ENCODE measurements at places on chromosomes 4 and X. TPM values are rescaled to one million over a fixed set of nuclear protein-coding genes. Genes with fewer than 3 reads are reported as not detected.
A peak's percentile ranks its signal among the peaks of the same experiment; 100 is the strongest.

Gene CD38
- total RNA-seq, result 2.9 TPM

- no peak overlapping the region for H3K4me3 ChIP-seq
- no peak overlapping the region for H3K27ac ChIP-seq
- no peak for DNase-seq
- no peaks in the 10 kb centered on the region for H3K4me1 ChIP-seq
- no peaks in the 10 kb centered on the region for H3K36me3 ChIP-seq
Measured at GRCh38 chr4:150164055-150164454, 85.8 kb downstream of the DCLK2 start.

Gene MAGEB10
- total RNA-seq, result not detected

DNA sequence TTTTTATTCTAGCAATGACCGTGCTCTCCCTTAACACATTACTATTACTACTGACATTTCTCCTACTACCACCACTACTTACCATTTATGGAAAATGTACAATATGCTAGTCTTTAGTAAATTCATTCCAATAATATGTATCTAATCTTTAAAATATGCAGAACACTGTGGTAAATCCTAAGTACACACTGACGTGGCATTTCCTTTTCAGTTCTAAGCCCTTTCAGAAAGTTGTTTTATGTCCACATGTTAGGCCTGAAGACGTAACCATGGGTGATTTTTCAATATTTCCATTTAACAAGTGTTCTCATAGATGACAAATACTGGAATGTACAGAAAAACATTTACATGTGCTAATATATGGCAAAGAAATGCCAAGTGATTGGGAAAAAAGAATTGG, 268.6 kb upstream of the SLIT2 start:
- H3K27me3 ChIP-seq, result no peaks in the 10 kb centered on the region
- H3K4me1 ChIP-seq, result no peaks in the 10 kb centered on the region
- no peaks in the 10 kb centered on the region for H3K36me3 ChIP-seq
- no peak overlapping the region for H3K4me3 ChIP-seq
- H3K27ac ChIP-seq, result no peak overlapping the region
- DNase-seq, result peak; percentile 36

GRCh38 chr4:119508281-119508680, 120.3 kb downstream of the PDE5A start:
- no peak overlapping the region for H3K27ac ChIP-seq
- no peaks in the 10 kb centered on the region for H3K27me3 ChIP-seq
- no peak overlapping the region for H3K4me3 ChIP-seq

Measured in stomach (tissue), 19 donors.